ENCODE measurements at places on chromosomes 16 and 17.

GRCh38 chr17:68035131-68035522 lies 408 bp upstream of the KPNA2 start:
- peak; percentile 92 for DNase-seq

DNA sequence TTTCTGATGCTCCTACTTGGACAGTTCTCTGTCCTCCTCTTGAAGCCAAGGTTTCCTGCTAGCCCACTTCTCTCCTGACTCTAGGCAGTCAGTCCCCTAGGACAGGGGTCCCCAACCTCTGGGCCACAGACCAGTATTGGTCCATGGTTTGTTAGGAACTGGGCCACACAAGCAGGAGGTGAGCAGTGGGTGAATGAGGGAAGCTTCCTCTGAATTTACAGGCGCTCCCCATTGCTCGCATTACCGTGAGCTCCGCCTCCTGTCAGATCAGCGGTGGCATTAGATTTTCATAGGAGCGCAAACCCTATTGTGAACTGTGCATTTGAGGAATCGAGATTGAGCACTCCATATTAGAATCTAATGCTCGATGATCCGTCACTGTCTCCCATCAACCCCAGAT lies 55.7 kb downstream of the GNA13 start:
- DNase-seq = no peak

GRCh38 chr17:82779541-82779940 lies 27.7 kb downstream of the TBCD start:
- no peak for DNase-seq

DNA sequence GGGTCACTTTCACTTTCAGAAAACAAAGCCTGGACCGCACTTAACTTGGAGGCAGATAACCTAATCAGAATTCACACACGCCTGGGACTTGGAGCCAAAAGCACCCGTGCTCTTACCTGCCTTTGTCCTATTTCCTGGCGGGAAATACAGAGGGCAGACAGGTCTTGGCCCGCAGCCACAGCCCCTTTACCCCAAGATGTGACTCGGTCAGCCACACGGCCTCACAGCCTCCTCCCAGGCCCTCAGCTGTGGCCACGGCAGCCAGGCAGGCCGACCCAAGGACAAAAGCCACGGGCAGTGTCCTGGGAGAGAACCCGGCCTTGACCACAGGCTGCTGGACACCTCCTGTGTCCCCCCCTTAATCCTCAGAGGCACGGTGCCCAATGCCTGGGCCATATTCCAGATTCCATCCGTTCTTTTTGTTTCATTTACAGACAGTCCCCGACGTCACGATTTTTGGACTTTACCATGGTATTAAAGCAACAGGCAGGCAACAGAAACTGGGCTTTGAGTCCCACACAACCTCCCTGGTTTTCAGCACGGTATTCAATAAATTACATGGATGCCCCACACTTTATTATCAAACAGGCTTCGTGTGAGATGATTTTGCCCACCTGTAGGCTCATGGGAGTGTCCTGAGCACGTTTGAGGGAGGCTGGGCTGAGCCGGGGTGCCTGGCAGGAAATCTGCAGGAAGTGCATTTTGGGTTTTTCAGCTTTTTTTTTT lies 30.1 kb upstream of the GAA start:
- no peak for DNase-seq

DNA sequence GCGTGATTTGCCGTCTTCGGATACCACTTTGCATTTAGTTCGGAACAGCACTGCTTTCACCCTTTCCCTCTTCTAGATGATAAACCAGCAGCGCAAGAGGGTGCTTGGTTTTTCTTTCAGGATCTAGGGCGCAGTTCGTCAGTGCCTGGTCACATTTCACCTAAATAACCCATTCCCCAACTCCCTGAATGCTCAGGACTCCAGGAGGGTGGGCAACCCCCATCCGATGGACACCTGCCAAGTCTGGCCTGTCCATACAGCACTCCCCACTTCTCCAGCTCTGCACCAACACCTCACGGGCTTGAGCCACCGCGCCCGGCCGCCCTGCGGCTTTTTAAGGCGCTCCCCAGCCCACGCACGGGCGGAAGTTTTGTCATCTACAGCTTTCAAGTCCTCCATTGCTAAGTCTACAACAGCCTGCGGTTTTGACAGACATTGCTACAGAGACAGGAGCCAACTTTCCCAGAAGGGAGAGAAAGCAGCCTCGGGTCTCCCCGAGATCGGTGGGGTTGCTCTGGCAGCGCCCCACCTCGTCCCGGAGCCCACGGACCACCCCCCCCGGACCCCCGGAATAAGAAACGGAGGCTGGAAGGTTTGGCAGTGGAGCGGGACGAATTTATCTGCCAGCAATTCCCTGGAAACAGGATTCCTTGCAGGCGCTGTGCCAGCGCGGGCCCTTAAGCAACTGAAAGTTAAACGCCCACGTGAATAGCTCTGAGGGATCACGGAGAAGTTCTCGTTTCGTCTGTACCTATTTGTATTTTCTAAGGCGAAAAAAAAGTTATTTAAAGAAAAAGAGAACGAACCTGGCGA lies 38.6 kb upstream of the SLFN13 start:
- DNase-seq = peak; percentile 92

- no peak for DNase-seq
These were observed 80.9 kb upstream of the ZNF423 start for GRCh38 chr16:49936791-49937190.

- DNase-seq = peak; percentile 70
These were observed 586 bp downstream of the UBALD2 start for GRCh38 chr17:76265624-76266243.

DNA sequence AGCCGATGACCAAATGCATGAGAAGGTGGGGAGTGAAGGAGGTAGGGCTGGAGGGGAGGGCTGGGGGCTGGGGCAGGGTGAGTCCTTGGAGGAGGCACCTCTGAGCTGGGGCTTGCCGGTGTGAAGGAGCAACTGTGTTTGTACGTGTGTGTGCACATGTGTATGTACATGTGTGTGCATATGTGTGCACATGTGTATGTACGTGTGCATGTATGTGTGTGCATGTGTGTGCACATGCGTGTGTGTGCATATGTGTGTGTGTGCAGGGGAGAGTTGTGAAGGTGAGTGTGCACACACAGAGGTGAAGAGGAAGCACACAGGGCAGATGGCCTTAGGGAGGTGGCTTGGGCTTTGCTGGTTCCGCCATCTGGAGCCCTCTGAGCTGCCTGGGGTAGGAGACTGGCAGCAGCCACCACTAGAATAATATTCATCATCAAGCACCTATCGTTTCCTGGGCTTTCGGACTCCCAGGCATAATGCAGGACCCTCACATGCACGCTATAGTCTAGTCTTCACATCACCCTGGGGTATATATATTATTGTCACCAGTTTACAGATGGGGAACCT lies 120.9 kb upstream of the CDC42EP4 start:
- no peak for DNase-seq

GRCh38 chr16:24344784-24345183 lies 88.6 kb downstream of the CACNG3 start:
- no peak for DNase-seq

- no peak for DNase-seq
These were observed 658 bp downstream of the RAB5C start for GRCh38 chr17:42153919-42154742.

- no peak for DNase-seq
These were observed 147.8 kb downstream of the PRKCA start for GRCh38 chr17:66450008-66450851.

DNA sequence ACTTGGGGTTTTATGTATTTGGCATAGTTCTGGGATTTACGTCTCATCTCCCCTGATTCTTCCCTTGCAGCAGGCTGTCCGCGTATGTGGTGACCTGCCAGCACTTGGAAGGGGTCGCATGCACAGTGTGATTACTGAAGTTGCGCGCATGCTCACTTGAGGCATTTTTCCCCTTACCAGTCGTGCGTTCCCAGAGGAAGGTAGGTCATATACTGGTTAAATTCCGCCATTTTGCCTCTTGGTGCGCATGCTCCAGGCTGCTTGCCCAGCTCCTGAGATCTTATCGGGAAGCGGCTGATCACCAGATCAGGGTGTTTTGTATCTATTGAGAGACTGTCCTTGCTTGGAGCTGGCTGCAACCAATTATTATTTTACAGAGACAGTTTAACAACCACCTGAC lies 56.5 kb upstream of the TEX2 start:
- no peak for DNase-seq

DNA sequence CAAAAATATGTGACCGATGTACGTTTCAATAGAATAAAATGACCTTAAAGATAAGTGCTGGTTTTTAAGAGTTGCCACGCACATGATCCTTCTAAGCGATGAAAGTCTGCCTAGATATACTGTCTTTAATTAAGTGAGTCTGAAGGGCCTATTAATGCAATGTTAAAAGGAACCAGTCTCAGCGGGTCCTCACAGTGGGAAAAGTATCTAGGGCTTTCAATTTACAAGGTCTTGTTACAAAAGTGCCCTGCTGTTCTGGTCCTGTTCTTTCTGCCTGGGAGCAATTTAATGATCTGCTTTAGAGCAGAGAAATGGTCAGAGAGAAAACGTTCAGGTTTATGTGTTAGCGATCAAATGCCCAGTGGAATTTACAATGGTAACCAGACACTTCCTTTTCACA lies 864.0 kb downstream of the KCNJ2 start:
- no peak for DNase-seq

DNA sequence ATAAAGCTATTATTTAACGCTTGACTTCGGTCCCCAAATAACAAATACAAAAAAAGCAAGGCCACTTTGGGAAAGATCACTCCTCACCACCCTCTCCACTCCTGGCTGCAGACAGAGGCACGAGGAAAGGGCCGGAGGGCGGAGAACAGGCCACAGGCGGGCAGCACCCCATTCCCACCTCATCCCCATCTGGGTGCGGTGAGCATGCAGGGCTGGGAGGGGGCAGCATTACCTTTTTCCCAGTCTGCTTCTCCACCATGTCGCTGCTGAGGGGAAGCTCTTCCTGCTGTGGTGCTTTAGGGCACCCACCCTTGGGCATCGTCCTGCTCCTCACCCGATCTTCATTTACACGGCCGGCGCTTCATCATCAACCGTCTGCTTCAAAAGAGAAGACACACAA lies 99.2 kb downstream of the ZNF778 start:
- DNase-seq = no peak

GRCh38 chr17:81152288-81152828 lies 12.9 kb upstream of the PVALEF start:
- DNase-seq = no peak

DNA sequence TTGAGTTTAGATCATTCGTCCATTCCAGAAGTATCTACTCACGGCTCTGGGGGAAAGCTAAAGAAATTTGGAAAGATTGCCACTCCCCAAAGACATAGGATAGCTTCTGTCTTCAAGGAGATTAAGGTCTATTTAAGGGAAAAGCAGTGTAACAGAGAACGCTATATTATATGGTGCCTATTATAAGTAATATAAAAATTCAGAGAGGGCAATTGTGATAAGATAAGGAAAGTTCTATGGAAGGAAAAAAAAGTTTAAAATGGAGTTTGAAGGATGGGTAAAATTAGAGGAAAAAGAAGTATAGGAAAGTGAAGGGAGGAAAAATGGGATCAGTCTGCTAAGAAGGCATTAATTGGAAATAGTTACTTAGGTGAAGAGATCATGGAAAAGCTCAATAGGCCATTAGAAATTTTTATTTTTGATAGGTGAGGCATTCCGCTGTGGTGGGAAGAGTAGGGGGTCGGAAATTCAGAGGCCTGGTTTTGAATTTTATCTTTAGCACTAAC lies 690 bp upstream of the CDC27 start:
- no peak for DNase-seq

- DNase-seq = no peak
These were observed 377.7 kb upstream of the ERCC4 start for GRCh38 chr16:13542284-13542683.

DNA sequence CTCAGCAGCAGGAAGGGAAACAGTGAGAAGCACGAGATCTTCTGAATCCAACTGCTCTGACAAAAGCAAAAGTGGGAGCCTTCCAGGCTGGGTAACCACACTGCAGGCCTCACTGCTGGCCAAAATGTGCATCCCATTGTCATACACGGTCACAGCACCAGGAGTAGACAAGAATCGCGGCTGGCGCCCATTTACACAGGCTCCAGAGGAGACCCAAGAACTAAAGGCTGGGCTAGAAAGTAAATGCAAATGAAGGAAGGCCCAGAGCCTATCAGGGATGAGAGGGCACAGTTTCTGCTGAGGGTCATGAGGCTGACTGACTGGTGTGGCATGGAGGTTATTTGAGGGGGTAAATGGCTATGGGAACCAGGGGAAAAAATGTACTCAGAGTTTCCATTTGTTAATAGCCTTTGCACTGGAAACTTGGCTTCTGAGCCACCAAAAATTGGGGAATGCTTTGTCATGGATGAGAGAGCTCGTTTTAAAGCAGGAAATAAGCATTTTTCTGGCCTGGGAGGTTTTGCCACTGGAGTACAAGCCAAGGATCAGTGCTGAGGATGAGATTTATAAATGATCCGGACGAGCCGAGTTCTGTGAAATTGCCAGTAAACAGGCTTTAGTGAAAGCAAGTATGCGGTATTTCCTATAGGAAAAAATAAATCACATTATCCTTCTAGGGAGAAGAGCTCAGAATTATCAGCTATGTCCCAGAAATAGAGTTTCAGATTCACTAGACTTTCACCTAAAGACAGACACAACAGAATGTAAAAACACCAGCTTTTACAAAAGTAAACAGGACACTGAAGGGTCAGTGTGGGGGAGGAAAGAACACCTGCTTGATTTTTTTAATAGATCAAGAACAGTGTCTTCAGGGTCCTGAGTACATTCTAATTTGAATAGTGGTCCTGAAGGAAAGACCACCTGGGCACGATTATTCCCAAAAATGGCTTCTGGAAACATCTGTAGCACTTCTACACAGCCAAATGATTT lies 66.9 kb upstream of the GSG1L start:
- DNase-seq = no peak

- DNase-seq = no peak
These were observed 16.3 kb upstream of the BCAR1 start for GRCh38 chr16:75267631-75268264.

DNA sequence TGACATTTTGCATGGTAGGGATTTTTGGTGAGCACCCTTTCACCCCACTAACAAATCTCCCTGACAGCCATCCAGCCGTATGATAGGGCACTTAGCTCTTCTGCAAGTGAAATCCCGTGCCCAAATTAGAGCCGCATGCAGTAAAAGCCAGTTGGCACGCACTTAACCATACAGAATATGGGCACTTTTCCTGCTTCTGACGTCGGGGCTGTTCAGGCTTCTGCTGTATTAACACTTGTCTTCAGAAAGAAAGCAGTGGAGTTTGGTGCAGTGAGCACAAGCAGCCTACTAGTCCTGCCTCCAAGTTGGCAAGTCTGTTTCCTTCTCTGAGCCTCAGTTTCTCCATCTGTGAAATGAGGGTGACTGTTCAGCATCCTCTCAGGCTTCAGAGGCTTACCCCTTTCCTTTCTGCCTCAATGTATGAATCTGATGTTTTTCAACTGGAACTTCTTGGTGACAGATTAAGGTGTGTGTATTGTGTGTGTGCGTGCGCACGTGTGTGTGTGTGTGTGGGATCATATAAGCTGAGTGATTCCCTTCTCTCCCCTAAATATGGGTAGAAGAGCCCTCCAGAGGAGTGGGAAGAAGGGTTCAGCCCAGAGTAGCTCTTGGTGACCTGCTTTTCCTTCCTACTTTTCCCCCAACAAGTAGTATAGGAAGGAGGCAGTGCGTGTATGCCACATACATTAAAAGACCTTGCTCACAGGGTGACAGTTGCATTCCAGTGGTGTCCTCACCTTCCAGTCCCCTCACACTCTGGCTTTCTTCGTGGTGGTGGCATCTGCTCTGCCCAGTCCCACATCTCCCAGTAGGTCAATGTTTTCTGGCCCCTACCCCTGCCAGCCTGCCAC lies 19.0 kb downstream of the IGF2BP1 start:
- no peak for DNase-seq

Data from stimulated activated CD8-positive, alpha-beta memory T cell treated with anti-CD3 and anti-CD28 coated beads, Interleukin-4, amount 100 ng/mL, for 48 hours (primary cell).